Activated T-helper 17 cell treated with anti-CD3 and anti-CD28 coated beads, Interleukin-2, amount 50 U/mL, for 72 hours (primary cell): ENCODE measurements at places on chromosomes 2 and 18.
A peak's percentile ranks its signal among the peaks of the same experiment; 100 is the strongest.

GRCh38 chr2:64453770-64454385, at the start of gene LGALSL:
LGALSL (plus strand) TSS chr2:64454162; CDS start chr2:64454546, 384 bp downstream.
- peak; percentile 68 for ATAC-seq

DNA sequence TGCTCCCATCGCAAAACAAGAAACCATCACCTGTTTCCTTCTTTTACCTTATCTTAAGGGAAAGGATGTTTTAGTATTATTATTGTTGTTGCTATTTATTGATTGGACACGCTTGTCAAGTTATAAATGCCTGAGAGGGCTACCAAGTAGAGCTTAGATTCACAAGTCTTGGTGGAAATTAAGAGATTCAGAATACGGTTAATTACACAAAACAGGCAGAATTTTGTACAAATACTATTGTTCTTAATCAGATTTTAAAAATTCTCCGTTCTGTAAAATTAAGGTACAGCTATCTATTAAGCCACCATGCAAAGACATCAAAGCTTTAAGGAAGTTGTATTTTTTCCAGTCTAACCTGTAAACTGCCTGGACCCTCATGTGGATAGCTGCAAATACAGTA, 1.1 kb upstream of the ZNF521 start:
- no peak for ATAC-seq

DNA sequence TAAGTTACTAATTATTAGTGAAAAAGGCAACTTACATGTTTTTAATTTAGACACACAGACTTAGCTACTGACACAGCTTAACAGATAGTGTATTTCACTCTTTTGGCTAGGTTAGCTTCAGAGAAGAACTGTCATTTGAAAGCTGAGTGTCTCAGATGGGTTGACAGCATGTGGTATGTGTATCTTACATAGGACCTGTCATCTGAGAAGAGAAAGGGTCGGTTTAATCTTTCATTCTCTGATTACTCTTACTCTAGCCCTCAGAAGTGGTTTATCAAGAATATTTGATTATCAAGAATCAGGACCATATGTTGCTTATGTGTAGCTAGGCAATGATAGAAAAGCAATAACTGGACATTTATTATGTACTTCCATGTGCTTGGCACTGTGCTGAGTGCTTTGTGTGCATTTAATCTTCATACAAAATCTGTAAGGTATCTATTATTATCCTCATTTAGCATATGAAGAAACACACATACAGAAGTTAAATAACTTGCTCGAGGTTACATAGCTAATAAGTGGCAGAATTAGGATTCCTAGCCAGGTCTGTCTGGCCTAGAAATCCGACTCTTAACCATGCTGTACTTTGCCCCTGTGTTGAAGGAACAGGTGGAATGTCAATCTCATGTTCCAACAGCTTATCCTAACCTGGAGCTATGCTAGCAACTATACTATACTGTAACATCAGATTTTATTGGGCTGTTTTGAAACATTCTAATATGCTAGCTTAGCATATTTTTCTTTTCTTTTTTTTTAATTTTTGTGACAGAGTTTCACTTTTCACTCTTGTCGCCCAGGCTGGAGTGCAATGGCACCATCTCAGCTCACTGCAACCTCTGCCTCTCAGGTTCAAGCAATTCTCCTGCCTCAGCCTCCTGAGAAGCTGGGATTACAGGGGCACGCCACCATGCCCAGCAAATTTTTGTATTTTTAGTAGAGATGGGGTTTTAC, 28.4 kb downstream of the CFLAR start:
- no peak for ATAC-seq

- no peak for ATAC-seq
These were observed 42.0 kb downstream of the CCDC148 start for GRCh38 chr2:158414538-158414937.

DNA sequence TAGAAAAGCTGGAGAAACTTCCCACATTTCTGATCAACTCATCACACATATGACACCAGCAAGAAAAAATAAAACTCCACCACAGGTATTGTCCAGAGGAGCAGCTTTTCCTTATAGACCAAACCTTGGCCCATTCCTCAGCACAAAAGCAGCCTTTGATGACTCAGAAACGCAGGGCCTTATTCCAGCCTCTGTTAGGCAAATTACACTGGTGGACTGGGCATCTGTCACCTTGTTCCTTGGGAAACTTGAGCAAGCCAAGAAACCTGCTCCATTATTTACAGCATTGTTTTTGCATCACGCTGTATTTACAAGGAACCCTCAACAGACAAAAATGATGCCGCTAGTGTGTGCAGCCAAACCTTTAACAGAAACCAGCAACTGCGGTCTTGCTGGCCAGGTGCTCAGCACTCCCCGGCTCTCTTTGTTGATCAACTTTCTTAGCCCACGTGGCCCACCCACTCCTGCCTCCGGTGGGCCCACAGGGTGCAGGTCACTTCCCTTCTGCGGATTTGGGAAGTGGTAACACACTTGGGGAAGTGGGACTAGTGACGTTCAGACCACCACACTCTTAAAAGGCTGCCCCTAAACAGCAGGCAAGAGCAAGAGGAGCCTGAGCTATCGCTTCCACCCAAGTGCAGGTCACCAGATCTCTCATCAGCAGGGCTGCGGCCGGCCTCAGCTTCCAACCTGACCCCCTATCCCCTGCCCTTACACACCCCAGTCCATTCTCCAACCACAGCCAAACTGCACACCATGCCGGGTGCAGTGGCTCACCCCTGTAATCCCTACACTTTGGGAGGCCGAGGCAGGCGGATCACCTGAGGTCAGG, 1.5 kb downstream of the AP1S3 start:
- ATAC-seq = no peak

GRCh38 chr2:151789055-151789834, 39.0 kb downstream of the ARL5A start:
- ATAC-seq = no peak

DNA sequence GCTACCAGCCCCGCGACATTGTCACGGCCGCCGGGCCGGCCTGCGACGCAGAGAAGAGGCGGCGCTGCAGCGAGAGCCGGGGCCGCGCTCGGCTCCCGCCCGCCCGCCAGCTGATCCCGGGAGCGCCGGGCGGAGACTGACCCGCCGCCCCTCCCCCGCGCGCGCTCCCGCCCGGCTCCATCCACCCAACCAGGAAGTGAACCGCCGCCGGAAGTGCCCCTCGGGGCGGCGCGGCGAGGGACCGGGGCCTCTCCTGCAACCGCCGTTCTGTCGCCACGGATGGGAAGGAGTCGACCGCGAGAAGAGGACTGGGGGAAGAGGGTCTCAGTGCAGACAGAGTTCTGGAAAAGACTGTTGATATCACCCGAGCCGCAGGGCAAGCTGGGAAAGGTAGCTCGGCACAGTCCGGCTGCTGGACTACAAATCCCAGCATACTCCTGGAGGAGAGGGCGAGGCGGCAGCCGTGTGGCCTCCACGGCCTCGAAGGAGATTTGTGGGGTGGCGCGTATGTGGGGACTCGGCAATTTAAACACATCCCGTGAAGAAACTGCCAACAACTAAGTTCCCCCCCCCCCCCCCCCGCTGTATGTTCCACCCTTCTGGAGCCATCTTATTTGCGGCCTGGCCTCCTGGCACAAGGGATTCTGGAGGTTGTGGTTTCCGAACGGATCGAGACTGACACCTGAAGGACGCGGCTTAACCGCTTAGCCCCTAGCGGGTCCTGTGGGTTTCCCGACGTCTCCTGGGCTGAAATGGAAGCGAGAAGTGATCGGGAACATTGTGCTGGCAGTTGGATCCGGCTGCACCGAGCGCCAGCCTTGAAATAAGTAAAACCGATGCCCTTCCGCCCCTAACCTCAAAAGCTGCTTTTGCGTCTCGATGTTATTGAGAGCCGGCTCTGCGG, at the start of gene AAK1:
Gene AAK1 (minus strand): TSS at position 138 of the 904 bp plus-strand sequence. CDS start 699 bp downstream, outside the sequence.
- peak; percentile 53 for ATAC-seq
